ENCODE measurements at places on chromosomes 7 and 10.

DNA sequence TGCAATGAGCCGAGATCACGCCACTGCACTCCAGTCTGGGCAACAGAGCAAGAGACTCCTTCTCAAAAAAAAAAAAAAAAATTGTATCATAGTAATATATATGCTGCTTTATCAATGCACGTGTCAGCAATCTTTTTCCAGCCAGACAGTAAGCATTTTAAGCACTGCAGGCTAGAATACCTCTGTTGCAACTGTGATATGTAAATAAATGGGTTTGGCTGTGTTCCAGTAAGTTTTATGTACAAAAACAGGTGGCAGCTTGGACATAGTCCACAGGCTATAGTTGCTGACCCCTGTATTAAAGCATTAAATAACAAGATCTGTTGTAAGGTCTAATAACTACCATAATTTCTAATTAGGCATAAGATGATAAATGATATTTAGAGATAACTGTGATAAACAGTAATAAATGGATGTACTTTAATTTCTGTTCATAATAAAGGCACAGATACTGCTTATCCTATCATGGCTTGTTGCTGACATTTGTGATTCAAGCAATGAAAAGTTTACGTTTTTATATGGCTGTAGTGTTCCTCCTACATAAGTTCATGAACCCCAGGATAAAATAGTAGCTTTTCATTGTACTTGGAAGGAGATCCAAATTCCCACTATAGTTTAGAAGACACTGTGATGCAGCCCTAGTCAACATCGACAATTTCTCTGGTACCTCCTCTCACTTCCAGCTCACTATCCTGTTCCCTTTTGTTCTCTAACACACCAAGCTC is 161.4 kb downstream of the ELMO1 start:
- no peak for DNase-seq

GRCh38 chr7:129499999-129500398 is 2.3 kb upstream of the SMKR1 start:
- DNase-seq = no peak

DNA sequence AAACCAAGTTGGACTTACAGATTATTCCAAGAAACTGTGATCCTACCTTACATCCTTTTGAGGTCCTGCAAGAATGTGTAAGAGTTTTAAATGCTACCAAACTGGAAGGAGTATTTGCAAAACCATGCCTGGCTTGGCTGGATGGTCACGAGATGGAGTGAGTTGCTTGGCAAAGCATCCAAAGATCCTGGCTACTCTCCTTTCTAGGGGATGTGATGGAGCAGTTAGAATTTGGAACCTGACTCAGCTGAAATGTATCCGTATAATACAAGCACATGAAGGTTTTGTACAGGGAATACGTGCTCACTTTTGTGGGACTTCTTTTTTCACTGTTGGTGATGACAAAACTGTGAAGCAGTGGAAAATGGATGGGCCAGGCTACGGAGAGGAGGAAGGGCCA is 13.3 kb upstream of the SYPL1 start:
- no peak for DNase-seq

GRCh38 chr10:117075064-117075463 is 63.0 kb downstream of the VAX1 start:
- no peak for DNase-seq

GRCh38 chr10:3195726-3196125 is 23.1 kb upstream of the PITRM1 start:
- no peak for DNase-seq

DNA sequence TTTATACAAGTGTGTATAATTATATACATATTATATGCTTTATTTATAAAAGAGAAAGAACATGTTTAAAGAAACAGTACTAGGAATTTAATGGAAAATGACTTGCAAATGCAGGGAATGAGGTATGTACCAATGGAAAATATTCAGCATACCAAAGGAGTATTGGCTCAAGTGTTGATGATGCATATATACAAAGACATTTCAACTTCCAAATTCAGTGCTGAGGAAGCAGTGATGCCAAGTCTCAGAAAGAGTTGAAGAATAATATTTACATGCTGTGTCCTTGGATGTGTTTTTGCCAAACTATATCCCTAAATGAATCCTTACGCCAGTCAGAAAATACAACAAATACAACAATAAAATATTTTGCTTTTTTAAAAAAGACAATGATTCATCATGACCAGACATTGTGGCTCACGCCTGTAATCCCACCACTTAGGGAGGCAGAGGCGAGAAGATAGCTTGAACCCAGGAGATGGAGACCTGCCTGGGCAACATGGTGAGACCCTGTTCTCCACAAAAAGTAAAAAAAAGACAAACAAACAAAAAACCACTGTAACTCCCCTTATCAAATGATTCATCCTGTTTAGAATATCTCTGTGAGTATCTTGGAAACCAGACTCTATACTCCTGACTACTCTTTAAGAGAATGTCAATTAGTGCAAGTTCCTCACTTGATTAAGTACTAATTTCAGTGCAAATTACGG is 157.2 kb downstream of the CHRM2 start:
- no peak for DNase-seq

- no peak for DNase-seq
Measured at GRCh38 chr7:50653126-50653864, 88.1 kb upstream of the DDC start.

DNA sequence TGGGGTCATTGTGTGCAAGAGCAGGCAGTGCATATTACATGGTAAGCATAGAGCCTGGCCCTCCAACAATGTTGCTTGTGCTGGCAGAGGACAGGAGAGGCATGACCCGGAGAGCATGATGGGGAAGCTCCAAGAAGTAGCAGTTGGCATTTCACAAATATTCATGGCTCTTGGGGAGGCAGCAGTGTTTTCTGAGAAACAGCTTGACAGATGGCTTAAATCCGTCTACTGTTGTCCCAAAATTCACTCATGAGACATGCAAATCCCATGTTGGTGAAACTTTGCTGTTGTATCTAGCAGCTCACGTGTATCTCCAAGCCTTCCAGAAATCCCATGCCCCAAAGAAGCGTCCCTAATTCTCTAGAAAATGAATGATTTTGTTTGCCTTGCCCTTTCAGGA is 487.0 kb downstream of the SORCS3 start:
- no peak for DNase-seq

DNA sequence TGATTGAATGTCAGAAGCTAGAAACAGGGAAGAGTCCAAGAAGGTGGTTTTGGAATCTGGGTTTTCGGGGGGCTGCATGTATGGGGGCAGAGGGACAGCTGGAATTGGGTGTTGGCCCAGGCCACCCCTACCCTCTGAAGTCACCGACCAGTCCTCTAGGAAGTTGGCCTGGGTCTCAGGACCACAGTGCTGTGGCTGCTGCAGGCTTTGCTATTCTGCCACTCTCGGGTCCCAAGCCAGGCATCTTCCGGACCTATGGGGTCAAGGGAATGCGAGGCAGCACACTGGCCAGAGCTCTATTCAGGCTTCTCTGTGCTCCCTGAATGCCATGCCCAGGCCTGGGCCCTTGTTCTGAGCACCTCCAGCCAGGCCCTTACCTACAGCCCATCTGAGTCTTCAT is 13.2 kb downstream of the FGF8 start:
- no peak for DNase-seq

GRCh38 chr7:99290980-99291607 is 18.5 kb downstream of the MYH16 start:
- DNase-seq = no peak

GRCh38 chr7:7476381-7476780 is 59.3 kb downstream of the COL28A1 start:
- no peak for DNase-seq

GRCh38 chr7:157299613-157300368 is 37.0 kb upstream of the DNAJB6 start:
- no peak for DNase-seq

GRCh38 chr10:63058236-63058635 is 74.9 kb upstream of the NRBF2 start:
- DNase-seq = no peak

DNA sequence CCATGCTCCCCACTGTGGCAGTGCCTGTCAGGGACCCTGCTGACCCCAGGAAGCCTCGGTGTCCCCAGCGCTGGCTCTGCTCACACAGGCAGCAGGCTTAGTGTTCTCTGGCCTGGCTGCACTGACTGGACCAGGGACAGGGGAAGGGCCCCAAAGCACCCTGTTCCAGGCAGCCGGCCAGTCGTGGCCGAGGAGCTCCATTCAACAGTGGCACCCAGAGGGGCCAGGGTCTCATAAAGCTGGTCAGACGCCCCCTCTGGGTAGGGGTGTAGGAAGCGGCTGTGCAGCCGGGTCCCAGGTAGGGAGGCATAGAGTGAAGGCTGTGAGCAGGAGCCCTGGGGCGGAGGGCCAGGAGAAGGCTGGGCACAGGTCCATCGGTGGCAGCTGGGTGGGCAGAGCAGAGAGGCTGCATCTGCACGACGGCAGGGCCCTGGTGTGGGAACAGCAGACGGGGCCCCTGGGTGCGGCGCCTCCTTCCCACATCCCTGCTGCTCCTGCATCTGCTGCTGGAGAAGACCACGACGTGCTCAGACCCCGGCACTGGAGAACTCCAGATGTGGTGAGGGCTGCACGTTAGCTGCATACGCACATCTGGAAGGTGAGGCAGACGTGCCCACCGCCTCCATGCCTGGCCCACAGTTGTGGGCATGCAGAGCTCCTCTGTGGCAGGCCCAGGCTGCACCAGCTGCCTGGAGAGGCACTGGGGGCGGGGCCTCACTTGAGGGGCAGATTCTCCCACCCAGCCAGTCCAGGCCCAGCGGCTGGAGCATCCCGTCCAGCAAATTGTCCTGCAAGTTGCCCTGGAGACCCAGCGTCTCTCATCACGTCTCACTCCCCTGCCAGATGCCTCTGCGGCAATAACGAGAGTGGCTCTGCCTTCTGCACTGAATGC is 25.1 kb downstream of the MNX1 start:
- DNase-seq = no peak

GRCh38 chr7:74483402-74484336 is 30.0 kb downstream of the GTF2IRD1 start:
- DNase-seq = no peak

Data from stimulated activated CD8-positive, alpha-beta memory T cell treated with anti-CD3 and anti-CD28 coated beads, Interleukin-2, amount 100 ng/mL, for 1 hour (primary cell).